ENCODE measurements at places on chromosomes 13 and 19. TPM values are rescaled to one million over a fixed set of nuclear protein-coding genes. Genes with fewer than 3 reads are reported as not detected.
A peak's percentile ranks its signal among the peaks of the same experiment; 100 is the strongest.

DNA sequence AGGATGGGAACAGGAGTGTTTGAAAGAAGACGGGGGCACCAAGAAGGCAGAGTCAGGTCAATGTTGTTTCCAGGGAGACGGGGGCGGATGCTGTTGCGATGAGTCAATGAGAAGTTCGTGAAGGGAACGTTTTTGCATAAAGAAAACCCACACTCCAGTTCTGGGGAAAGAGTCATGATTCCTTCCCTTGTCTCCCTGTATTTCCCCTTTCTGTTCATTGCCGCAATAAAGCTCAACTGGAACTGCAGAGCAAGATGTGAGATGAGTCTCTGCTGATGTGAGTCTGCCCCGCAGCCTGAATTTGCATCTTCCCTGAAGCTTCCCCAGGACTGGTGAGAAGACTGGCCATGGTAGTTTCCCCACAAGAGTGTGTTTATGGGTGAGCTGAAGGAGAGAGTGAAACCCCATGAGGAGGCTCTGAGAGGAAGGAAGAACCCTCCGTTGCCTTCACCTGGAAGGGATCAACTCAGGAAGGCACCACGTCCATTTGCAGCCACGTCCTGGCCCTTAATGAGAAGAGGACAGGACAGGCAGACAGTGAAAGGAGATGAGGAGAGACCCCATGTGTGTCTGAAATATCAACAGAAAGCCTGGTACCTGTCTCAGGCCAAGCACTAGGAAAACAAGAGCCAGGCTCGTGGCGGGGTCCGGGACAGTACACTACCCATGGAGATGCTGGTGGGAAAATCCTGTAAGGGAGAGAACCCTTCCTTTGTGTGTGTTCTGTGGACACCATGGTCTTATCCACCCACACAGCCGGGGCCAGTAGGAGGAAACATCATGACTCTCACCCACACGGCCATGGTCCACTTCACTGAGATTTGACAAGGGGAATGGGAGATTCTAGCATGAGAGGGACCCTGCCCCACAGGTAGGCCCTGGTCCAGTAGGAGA lies 13.7 kb downstream of the LILRA1 start:
- no peak for DNase-seq

GRCh38 chr19:4304538-4305256 lies at the start of gene FSD1:
Gene FSD1 (plus strand): TSS chr19:4304598. CDS start chr19:4304747, 149 bp downstream.
- peak; percentile 68 for DNase-seq

- DNase-seq, result no peak
These were observed 59.2 kb downstream of the SIPA1L3 start for GRCh38 chr19:37966211-37966661.

GRCh38 chr13:27038323-27038722 lies 133.3 kb downstream of the USP12 start:
- DNase-seq, result no peak

- no peak for DNase-seq
These were observed 15.2 kb upstream of the KPNA3 start for GRCh38 chr13:49807681-49808080.

DNA sequence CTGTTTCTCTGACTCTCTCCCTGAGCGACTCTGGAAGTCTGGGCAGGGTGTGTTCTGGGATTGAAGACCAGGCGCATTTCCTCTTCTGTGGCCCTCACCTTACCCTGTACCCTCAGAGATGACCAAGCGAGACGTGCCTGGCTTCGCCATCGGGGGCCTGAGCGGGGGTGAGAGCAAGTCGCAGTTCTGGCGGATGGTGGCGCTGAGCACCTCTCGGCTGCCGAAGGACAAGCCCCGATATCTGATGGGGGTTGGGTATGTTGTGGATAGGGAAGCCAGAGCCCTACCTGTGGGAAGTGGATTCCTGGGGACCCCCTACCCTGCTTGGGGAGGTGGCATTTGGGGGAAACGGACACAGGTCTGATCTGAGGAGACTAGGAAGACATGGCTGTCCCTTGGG lies 5.8 kb upstream of the DNM2 start:
- DNase-seq, result no peak

GRCh38 chr19:34228347-34228746 lies 26.0 kb upstream of the GARRE1 start:
- DNase-seq, result no peak

DNA sequence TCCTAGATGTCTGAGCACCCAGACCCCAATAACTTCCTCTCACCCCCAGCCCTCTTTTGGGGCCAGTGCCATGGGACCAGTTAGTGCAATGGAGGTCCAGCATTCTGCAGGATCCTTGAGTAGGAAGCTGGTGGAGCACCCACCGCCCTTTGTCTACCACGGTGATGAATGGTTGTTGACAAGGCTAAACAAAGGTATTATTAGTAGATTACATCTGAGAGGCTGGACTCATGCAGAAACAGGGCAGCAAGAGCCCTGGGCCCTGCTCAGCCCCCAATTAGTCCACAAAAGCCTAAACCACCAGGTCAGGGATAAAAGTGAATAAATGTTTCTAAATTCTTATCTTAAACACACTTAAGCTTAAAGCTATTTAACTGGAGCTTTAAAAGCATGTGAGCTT lies 196.5 kb upstream of the TSHZ3 start:
- no peak for DNase-seq

Gene VSTM1
- total RNA-seq, result not detected

Gene SLC1A6
- not detected for total RNA-seq

Gene PLK5
- total RNA-seq, result not detected

Gene PNMA8B
- 0.05 TPM for total RNA-seq

Gene RGL3
- total RNA-seq, result not detected

All from activated CD4-positive, alpha-beta memory T cell treated with anti-CD3 and anti-CD28 coated beads, Interleukin-2, amount 10 ng/mL, durations not matched to agents 7 days and 5 days (primary cell).